Naive thymus-derived CD8-positive, alpha-beta T cell (primary cell): ENCODE measurements at places on chromosomes 3 and 15.

GRCh38 chr15:36161771-36162212, 417.6 kb upstream of the CDIN1 start:
- DNase-seq = no peak

- no peak for DNase-seq
Measured at GRCh38 chr3:23654571-23654970, 151.2 kb upstream of the UBE2E1 start.

- no peak for DNase-seq
Measured at GRCh38 chr3:102307442-102307841, 127.4 kb upstream of the ZPLD1 start.

GRCh38 chr3:171680726-171681411, 129.4 kb downstream of the PLD1 start:
- DNase-seq = no peak
